ENCODE measurements at places on chromosomes 7 and 10. TPM values are rescaled to one million over a fixed set of nuclear protein-coding genes. Genes with fewer than 3 reads are reported as not detected.

Gene GOLGA7B
- total RNA-seq = 3.7 TPM

Gene PITX3
- total RNA-seq = not detected

Gene CFAP70
- 4.9 TPM for total RNA-seq

Gene SEPTIN7
- 32.2 TPM for total RNA-seq

Gene CTTNBP2
- total RNA-seq = 11.1 TPM

Gene TMEM176A
- 27.7 TPM for total RNA-seq

Gene AKR1C4
- 0.28 TPM for total RNA-seq

Gene CYP2E1
- total RNA-seq = 6.0 TPM

GRCh38 chr7:158950914-158951635, 94.7 kb downstream of the DYNC2I1 start:
- H3K27ac ChIP-seq = no peak overlapping the region
- H3K4me1 ChIP-seq = no peaks in the 10 kb centered on the region
- H3K4me3 ChIP-seq = no peak overlapping the region
- peaks cover 11% of the 10 kb centered on the region for H3K36me3 ChIP-seq

DNA sequence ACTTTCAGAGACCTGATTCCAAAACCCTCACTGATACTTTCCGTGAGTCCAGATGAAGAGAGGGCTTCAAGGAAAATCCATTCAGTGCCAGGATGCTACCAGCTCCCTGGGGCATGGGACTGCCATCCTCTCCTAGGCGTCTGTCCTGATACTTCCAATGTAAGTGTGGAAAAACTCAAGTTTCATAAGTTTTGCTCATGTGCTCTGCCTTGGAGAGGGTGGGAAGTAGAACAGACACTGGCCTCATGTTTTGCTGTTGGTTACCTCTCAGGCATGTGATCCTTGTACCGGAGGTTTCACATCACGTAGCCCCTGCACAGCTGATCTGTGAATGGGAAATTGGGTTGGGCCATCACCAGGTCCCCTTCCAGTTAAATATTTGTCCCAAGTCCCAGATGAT, 517.1 kb downstream of the RPS24 start:
- H3K27me3 ChIP-seq = no peaks in the 10 kb centered on the region
- no peak overlapping the region for H3K27ac ChIP-seq
- DNase-seq = no peak

GRCh38 chr7:157086508-157087187, 52.1 kb upstream of the UBE3C start:
- no peak overlapping the region for H3K27ac ChIP-seq
- no peak overlapping the region for H3K4me3 ChIP-seq
- DNase-seq = no peak
- H3K27me3 ChIP-seq = no peaks in the 10 kb centered on the region
- H3K4me1 ChIP-seq = no peaks in the 10 kb centered on the region

DNA sequence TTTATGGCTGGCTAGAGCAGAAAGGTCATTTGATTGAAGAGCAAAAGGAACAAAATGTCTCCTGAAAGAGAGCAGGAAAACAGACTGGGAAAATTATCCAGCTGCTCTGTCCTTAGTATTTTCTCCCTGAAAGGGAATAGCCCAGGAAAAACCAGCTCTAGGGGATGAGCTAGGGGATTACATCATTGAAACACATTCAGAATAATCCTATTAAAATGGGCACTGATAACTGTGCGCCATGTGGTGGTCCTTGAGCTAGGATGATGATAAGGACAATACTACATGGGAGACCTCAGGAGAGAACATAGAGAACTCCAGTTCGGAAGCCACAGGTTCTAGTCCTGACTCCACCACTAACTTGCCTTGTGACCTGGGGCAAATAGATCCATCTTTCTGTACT, 873.8 kb downstream of the TYW1 start:
- H3K36me3 ChIP-seq = no peaks in the 10 kb centered on the region
- no peak overlapping the region for H3K4me3 ChIP-seq
- no peak overlapping the region for H3K27ac ChIP-seq
- H3K4me1 ChIP-seq = no peaks in the 10 kb centered on the region
- no peaks in the 10 kb centered on the region for H3K27me3 ChIP-seq

DNA sequence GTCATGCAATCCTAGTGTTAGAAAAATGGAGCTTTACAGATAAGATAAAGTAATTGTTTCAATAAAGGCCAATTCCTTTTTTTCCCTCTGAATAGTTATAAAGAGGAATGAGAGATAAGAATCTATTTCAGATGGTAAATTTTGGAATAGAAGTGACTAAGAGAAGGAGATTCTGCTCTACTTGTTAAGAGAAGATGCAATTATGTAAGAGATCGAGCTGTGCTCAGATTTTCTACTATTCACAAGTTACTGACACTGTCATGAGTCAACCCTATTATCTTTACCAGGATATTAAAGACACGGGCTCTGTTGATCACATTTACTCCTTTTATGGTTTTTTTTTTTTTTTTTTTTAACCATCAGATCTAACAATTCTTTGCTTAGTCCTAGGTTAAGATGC, 511.3 kb downstream of the ARL4A start:
- H3K4me3 ChIP-seq = no peak overlapping the region
- H3K27me3 ChIP-seq = no peaks in the 10 kb centered on the region
- no peak overlapping the region for H3K27ac ChIP-seq
- H3K36me3 ChIP-seq = no peaks in the 10 kb centered on the region
- DNase-seq = no peak

DNA sequence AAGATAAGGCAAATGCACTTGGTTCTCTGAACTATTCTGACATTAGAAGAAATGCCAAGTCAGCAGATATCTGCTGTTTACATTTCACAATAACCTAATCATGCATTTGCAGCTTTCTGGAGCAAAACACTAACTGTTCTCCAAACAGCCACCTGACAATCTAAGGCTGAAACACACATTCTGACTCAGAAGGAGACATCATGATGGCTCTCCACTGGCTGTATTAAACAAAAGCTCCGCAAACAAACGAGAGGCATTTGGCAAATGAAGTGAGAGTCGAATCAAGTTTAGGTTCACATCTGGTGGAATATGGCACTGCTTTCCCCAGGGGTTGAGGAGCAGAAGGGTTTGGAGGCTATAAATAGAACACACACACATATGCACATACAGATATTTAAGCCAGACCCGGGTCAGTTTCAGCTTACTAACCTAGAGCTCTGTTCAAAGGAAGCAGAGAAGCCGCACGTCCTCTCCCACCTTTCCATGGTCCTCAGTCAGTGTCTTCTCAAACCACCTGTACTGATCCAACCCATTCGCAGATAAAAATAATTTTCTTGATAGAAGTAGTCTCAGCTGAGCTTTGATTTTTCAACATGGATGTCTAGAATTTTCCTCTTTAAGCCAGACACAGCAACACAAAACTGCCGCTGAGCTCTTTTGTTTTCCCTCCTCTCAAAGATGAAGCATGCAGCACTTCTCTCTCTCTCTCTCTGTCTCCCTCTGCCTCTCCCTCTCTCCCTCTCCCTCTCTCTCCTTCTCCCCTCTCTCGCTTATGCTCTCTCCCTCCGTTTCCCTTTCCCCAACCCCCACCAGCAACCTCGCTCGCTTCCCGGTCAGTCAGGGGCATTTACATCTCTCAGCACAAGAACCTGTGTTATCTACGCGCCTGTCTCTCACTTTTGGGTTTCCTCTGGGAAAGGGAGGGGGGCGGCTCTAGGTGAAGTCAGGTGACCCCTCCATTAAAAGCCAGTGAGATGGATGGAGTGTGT, 682.8 kb downstream of the MAGI2 start:
- no peak for DNase-seq
- peaks cover 3% of the 10 kb centered on the region for H3K4me1 ChIP-seq
- H3K36me3 ChIP-seq = no peaks in the 10 kb centered on the region

GRCh38 chr7:106415433-106415832, 130.7 kb upstream of the NAMPT start:
- no peak overlapping the region for H3K4me3 ChIP-seq
- no peak for DNase-seq
- no peak overlapping the region for H3K27ac ChIP-seq
- H3K4me1 ChIP-seq = peaks cover 3% of the 10 kb centered on the region
- no peaks in the 10 kb centered on the region for H3K27me3 ChIP-seq
- H3K36me3 ChIP-seq = no peaks in the 10 kb centered on the region

DNA sequence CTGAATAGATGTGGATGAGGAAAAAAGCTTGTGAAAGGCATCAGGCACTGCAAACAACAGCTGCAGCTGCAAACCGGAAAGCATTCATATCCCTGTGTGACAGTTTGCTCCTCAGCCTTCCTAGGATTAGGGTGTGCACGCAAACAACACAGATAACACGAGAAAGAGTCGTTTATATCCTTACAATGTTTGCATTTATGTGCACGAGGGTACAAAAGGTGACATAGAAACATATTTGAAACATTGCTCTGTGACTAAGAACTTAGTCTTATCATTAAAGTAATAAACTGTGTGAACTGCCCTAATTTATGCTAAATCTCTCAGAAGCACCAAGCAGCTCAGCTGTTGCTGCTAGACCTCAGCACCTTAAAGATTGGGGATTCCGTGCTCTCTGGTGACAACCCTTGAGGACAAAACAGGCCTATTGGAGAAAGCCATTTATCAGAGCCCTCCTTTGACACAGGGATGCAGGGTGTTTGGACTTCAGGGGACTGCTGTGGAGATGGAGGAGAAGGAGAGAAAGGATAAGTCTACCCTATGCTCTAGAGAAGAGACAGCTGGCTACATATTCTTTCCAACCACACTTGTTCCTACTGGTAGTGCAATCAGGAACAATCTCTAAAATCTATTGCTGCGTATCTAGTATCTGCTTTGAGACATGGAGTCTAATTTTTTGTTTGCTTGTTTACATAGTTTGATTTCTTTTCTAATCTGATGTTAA, 176.2 kb downstream of the GNAT3 start:
- no peaks in the 10 kb centered on the region for H3K4me1 ChIP-seq
- H3K27ac ChIP-seq = no peak overlapping the region
- no peaks in the 10 kb centered on the region for H3K36me3 ChIP-seq
- H3K4me3 ChIP-seq = no peak overlapping the region
- no peak for DNase-seq
- no peaks in the 10 kb centered on the region for H3K27me3 ChIP-seq

GRCh38 chr7:112615701-112616100, 134.9 kb downstream of the LSMEM1 start:
- no peaks in the 10 kb centered on the region for H3K27me3 ChIP-seq
- no peaks in the 10 kb centered on the region for H3K4me1 ChIP-seq
- H3K4me3 ChIP-seq = no peak overlapping the region

DNA sequence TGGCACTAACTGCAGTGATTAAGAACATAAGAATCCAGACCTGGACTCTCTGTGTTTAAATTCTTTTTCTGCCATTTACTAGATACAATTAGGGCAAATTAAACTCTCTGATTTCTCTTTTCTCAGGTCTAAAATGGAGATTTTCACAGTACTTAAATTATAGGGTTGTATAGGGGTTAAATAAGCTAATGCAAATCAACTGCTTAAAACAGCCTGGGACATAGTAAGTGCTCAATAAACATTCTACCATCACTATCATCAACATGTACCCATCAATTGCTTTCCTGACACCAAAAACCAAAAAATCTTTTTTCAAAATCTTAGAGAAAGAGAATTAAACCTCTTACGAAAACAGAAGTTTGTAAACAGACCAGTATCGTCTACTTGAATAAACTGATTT, 4.5 kb downstream of the ZNF800 start:
- H3K36me3 ChIP-seq = no peaks in the 10 kb centered on the region
- H3K27me3 ChIP-seq = no peaks in the 10 kb centered on the region
- no peak for DNase-seq
- H3K4me1 ChIP-seq = no peaks in the 10 kb centered on the region
- no peak overlapping the region for H3K4me3 ChIP-seq
- no peak overlapping the region for H3K27ac ChIP-seq

GRCh38 chr7:20778063-20778721, 8.5 kb downstream of the SP8 start:
- H3K27me3 ChIP-seq = peaks cover 88% of the 10 kb centered on the region
- H3K4me1 ChIP-seq = no peaks in the 10 kb centered on the region
- H3K4me3 ChIP-seq = no peak overlapping the region
- DNase-seq = peak; percentile 83
- no peaks in the 10 kb centered on the region for H3K36me3 ChIP-seq

DNA sequence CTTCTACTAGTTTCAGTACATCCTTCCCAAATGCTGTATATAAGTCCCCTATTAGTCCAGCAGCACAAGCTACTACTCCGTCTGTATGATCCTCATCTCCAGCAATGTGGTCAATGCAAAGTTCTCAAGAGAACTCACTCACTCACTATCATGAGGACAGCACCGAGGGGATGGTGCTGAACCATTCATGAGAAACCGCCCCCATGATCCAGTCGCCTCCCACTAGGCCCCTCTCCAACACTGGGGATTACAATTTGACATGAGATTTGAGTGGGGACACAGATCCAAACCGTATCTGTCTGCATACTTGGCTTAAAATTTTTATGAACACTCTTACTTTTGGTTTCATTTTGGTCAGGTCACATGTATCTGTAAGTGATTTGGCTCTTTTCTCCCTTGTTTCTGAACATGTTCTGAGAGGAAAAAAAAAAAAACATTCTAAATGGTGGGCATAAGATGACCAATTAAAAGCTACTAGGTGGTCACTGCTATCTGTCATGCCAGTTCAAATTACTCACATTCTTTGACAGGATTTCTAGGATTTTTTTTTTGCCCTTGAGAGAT, 60.1 kb downstream of the ZNF783 start:
- no peaks in the 10 kb centered on the region for H3K4me1 ChIP-seq
- H3K36me3 ChIP-seq = no peaks in the 10 kb centered on the region
- no peak for DNase-seq
- H3K27ac ChIP-seq = no peak overlapping the region

- H3K36me3 ChIP-seq = no peaks in the 10 kb centered on the region
- no peak for DNase-seq
- H3K4me3 ChIP-seq = no peak overlapping the region
- H3K27ac ChIP-seq = peak overlapping the region; percentile 46
- H3K27me3 ChIP-seq = no peaks in the 10 kb centered on the region
Observed at GRCh38 chr10:43863859-43864591, 215.3 kb upstream of the ZNF32 start.

DNA sequence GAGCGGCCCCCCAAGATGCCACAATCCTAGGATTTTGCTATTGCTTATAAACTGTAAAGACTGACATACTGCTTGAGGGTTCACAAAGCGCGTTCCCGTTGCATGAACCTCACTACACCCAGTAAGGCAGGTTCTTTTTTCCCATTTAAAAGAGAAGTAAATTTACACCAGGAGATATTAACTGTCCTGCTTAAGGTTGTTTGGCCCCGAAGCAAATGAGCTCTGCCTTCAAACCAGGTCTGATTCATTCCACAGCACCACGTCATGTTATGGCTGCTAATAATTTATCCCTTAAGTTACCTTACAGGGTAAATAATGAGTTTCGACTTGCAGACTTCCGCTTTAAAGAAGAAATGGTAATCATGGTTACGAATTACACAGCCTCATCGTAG, 559 bp upstream of the FKBP14 start:
- DNase-seq = no peak
- peak overlapping the region; percentile 49 for H3K4me3 ChIP-seq
- H3K4me1 ChIP-seq = peaks cover 9% of the 10 kb centered on the region
- H3K36me3 ChIP-seq = no peaks in the 10 kb centered on the region
- no peaks in the 10 kb centered on the region for H3K27me3 ChIP-seq

GRCh38 chr7:109343678-109344077, 774.0 kb downstream of the DNAJB9 start:
- no peak overlapping the region for H3K27ac ChIP-seq
- no peaks in the 10 kb centered on the region for H3K36me3 ChIP-seq
- H3K4me1 ChIP-seq = no peaks in the 10 kb centered on the region
- H3K4me3 ChIP-seq = no peak overlapping the region
- DNase-seq = no peak
- no peaks in the 10 kb centered on the region for H3K27me3 ChIP-seq
